ENCODE measurements at places on chromosomes 5 and 9. TPM values are rescaled to one million over a fixed set of nuclear protein-coding genes. Genes with fewer than 3 reads are reported as not detected.

GRCh38 chr9:89597711-89598362, 7.0 kb upstream of the GADD45G start:
- no peak for DNase-seq

- no peak for DNase-seq
Measured at GRCh38 chr5:104023739-104024138, 461.1 kb upstream of the NUDT12 start.

GRCh38 chr5:84255315-84255714, 129.4 kb downstream of the EDIL3 start:
- DNase-seq, result no peak

DNA sequence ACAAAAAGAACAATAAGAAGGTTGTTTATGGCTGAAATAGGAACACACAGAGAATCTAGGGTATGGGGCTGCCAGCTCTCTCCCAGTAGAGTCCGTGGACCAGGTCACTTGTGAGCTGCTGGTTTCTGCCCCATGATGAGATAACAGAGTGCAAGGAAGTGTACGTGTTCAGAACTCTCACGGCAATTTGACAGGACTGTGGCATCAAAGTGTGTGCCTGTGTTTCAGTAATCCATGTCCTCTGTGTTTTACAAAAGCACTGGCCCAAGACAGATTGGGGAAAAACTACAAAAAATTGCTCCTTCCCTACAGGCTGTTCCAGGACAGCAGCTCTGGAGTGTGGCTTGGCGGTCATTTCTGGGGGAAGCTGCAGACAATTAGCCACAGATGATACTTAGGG, 184.6 kb downstream of the AUH start:
- DNase-seq, result no peak

DNA sequence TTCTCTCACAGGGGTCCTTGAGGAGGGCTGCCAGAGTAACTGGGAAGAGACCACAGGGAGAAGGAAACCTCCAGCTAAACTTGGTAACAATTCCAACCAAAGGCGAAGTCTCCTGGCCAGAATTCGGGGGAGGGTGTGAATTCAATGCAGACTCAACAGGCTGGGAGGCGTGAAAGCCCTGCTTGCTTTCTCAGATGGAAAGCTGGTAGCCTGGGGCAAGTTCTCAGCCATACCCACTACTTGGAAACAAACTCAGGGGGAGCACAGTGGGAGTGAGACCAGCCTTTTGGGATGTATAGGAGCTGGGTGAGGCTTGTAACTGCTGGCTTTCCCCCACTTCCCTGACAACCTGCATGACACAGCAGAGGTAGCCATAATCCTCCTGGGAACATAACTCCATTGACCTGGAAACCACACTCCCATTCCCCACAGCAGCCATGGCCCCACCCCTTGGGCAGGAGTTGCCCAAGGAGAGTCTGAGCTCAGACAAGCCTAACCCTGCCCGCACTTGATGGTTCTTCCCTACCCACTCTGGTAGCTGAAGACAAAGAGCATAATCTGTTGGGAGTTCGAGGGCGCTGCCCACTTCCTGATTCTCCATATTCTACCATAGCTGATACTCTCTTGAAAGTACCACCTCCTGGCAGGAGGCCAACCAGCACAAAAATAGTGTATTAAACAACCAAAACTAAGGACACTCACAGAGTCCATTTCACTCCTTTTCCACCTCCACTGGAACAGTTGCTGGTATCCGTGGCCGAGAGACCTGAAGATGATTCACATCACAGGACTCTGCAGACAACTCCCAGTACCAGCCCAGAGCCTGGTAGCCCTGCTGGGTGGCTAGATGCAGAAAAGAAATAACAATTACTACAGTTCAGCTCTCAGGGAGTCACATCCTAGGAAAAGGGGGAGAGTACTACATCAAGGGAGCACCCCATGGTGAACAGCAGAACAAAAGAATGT, 123.8 kb downstream of the FAM170A start:
- DNase-seq, result no peak

DNA sequence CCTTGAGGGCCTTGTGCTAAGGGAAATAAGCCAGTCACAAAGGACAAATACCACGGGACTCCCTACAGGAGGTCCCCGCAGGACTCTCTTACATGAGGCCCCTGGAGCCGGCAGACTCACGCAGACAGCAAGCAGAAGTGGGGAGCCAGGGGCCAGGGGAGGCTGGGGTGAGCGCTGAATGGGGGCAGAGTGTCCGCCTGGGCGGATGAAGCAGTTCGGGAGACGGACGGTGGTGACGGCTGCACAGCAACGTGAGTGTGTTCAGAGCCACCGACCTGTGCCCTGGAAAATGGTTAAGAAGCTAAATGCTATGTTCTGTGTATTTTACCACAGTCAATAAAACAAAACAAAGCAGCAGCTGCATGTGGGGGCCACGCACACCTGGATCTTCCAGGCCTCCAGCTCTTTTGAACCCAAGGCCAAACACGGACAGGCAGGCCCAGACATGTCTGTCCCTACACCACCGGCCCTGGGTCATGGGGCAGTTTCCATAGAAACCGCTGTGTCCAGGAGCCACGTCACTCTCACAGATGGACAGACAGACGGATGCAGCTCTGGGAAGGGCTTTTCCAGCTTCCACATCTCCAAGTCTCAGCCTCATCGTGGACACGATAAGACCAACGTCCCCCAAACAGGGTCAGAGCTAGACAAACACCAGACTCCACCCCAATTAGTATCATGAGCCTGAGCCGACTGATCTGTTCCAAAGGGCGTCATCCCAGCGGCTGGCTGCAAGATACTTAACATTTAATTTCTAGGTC, 103.9 kb downstream of the VAV2 start:
- DNase-seq, result no peak

DNA sequence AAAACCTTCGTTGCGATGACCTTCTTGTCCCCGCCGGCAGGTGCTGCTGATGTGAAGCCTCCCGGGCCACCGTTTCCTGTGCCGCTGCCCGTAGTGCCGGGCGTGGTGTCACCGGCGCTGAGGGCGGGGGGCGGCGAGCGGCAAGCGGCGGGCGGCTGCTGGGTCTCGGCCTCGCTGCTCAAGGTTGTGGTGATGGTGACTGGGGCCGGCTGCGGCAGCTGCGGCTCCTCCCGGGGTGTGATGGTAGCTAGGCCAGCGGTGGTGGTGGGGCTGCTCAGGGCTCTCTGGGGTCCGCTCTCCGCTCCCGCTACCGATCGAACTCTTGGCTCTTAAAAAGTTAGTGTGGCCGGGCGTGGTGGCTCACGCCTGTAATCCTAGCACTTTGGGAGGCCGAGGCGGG, 36.0 kb upstream of the PTPN3 start:
- no peak for DNase-seq

- DNase-seq, result no peak
Measured at GRCh38 chr5:66247176-66247960, 103.3 kb downstream of the SREK1 start.

- no peak for DNase-seq
Measured at GRCh38 chr5:20678814-20679298, 690.9 kb upstream of the CDH18 start.

GRCh38 chr9:92895812-92896436, 18.1 kb upstream of the ZNF484 start:
- DNase-seq, result no peak

DNA sequence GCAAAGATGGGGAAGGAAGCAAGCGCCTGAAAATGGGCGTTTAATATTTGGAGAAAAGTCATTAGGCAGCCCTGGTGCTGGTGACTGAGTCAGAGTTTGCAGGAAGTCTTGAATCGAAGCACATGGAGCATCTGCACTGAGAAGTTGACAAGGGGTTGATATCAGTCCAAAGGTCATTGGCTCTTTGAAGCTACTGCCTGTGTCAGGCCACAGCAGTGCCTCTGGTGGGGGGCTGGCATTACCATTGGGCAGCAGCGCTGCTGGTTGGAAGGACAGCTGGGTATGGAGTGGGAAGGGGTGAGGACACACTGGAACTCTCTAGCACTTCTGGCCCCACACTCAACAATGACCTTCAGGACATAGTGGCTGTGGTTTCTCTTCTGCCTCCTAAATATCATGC, 150.4 kb upstream of the ERCC6L2 start:
- DNase-seq, result no peak

DNA sequence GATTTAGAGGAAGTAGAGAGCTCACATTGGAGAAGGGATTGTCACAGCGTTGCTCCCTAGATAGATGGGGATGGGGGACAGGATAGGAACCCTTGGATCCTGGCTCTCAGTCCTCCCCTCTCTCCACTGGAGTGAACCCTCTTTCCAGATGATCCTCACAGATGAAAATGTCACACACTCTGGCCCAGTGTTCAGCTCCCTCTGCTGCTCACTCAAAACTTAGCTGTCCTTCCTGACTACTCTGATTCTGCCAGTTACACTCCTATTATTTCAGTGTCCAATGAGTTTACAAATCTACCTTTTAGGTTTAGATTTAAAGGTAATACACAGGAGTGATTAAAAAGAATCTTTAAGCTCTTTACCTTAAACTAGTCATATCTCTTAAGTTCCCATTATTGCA, 5.8 kb upstream of the SPINK7 start:
- no peak for DNase-seq

DNA sequence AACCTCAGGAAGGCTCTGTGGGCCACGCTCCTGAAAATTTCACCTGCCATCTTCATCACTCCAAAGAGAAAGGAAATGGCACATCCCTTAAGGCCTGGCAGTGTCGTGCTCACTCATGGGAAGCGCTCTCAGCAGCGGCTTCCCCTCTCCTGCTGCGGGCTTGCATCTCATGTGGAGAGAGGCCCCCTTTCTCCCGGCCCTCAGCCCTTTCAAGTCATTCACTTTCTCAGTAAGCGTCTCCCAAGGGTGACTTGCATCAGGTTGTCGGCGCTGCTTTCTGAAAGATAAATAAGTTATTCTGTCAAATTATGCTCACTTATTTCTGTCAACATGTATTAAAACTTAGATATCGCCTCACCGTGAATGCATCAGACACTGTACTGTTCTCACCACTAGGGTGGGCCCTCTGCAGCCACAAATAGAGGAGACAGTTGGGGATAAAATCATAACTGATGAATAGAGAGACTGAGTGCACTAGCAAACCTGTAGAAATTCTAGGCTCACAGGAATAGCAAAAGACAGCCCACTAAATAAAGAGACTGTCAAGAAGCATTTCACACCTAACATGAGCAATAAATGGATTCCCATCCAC, 174.6 kb downstream of the RFK start:
- DNase-seq, result no peak

GRCh38 chr5:86964889-86965288, 302.8 kb upstream of the RASA1 start:
- no peak for DNase-seq

GRCh38 chr5:110623874-110624273, 102.6 kb downstream of the TMEM232 start:
- no peak for DNase-seq

DNA sequence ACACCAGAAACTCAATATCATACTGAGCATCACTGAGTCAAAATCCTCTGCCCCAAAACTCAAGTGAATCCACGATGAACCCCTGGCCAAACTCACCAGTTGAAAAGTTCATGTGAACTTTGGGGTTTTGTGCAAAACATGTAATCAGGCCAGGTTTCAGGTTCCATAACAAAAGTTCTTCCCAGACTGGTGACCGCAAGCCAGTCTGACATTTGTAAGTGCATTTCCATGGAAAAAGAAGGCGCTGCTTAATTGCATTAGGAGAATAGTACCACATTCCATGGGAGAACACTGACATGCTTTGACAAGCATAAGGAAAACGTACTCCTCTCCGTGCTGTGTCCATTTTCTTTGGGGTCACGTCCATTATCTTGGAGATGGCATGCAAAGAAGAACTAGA, 567.0 kb downstream of the BNC2 start:
- DNase-seq, result no peak

DNA sequence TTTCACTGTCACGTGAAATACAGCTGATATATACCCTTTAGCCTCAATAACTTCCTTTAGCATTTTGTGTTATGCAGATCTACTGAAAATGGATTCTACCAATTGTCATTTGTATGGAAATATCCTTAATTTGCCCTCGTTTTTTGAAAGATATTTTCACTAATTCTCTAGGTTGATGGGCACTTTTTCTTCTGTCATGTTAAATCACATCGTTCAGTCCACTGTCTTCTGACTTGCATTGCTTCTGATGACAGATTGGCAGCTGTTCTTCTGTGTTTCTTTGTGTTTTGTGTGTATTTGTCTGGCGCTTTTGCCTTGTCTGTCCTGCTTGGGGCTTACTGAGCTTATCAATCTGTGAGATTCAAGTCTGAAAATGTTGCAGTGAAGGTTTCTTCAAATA, 9.7 kb upstream of the CLPTM1L start:
- no peak for DNase-seq

DNA sequence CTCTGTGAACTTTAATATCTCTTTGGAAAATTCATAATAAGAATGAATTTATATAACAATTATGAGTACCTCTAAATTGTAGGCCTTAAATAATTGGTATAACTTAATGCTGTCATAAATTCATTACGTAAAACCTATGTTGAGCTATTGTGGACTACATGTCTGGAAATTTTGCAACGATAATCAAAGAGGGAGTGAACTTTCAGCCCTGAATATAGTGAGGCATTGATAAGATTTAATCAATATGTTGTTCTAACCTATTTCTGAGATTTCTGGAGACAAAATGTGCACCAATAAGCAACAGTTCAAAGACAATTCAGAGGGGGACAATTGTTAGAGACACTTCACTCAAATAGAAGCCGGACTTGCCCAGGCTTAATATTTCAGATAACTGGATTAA, 499.4 kb downstream of the ELAVL2 start:
- no peak for DNase-seq

GRCh38 chr5:9474219-9475002, 71.5 kb downstream of the SEMA5A start:
- DNase-seq, result no peak

GRCh38 chr5:90571147-90571773, 12.7 kb downstream of the ADGRV1 start:
- DNase-seq, result no peak

Gene CARTPT
- not detected for total RNA-seq

Gene NAIP
- total RNA-seq, result 4.6 TPM

Gene SLC36A2
- total RNA-seq, result not detected

Gene CYFIP2
- 47.5 TPM for total RNA-seq

Gene ARID3C
- total RNA-seq, result not detected
